ENCODE measurements at places on chromosomes 2 and 18. TPM values are rescaled to one million over a fixed set of nuclear protein-coding genes. Genes with fewer than 3 reads are reported as not detected.

DNA sequence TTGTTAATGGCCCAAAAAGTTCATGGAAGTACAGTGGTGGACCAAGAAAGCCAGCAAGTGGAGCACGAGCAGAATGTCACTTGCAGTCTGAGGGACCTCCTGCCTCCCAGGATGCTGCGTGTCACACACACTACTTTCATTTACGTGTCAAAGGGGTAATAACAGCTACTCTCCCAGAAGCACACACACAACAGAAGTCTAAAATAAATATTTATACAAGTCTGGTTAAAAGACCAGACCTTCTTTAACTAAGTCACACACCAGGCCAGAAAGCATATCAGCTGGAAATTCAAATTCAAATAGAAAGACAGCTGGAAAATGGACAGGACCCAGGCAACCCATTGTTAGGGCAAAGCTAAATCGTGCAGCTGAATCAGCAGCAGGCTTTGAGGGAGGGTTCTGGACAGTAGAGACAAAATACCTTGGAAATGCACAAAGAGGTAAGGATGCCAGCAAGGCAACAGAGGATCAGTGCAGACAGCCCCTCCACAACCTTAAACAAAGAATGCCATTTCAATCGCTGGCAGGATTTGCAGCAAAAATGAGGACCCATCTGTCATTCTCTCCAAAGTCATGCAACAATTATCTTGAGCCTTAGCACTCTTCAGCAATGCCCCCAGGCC is 160.5 kb downstream of the TMEM163 start:
- no peak for DNase-seq

GRCh38 chr2:30368258-30368657 is 78.8 kb upstream of the LCLAT1 start:
- no peak for DNase-seq

DNA sequence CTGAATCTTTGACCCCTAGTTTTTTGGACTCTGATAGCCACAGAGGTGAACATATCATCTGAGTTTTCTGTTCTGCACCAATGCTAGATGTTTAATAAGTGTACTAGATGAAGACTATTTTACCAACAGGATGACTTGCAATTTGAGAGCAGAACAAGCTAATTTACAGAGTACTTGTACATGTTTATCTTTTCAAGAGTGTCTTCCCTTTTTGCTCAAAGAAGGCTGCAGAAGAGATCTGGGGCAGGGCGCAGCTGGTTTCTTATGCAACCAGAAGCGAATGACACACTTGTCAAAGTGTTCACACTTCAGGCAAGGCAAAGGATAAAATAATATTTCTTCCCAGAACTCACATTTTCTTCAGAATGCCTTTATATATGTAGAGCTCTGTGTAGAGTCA is 86.0 kb downstream of the VWA3B start:
- peak; percentile 60 for DNase-seq

DNA sequence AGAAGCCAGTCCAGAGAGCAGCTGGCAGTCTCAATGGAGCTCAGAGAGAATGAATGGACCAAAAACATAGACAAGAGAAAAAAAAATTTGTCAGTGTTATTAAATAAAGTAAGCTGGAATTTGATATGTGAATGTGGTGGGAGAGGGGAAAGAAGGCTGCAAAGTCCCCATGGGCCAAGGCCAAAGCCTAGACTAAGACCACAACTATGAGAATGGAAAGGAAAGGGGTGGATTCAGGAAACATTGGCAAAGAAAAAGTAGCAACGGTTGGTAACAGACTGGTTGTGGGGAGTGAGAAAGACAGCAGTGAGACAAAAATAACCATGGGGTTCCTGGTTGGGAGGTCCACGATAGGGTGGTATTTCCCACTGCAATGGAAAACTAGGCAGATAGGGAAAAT is 47.0 kb downstream of the ZEB2 start:
- DNase-seq: no peak

GKN1 gene
- not detected for total RNA-seq

DNA sequence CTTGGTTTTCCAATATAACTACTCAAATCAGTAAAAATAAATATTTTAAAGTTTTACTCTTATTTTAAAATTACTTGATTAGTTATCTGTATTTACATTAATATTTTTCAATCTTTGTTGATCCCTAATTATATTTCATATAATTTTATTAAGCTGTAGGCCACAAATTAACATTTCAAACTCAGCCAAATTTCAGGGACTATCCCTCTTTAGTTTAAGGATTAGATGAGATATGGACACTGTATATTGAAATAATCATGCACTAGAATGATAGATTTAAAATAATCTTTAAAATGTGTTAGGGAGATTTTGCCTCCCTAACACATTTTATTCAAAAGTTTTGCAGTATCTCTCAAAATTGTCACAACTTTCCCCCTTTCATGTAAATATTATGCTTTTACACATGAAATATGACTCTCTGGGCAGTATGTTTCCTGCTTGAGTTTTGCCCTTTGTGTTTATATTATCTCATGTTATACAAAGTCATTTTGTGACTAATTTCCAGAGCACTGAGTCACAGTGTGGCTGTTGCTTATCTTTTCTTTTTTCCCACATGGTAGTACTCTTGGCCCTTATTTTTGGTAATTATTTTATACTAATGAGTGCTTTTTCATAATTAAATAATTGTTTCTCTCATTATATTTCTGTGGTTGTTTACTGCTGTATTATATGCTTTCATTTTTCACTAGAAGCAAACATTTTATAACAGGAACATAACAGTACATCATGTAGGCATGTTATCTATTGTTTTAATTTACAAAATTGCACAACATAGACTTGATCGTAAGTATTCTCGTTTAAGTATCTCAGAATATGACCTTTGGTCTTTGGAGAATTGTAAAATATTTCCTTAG is 1.2 kb downstream of the TFPI start:
- no peak for DNase-seq
